ENCODE measurements at places on chromosomes 11 and 22. TPM values are rescaled to one million over a fixed set of nuclear protein-coding genes. Genes with fewer than 3 reads are reported as not detected.
A peak's percentile ranks its signal among the peaks of the same experiment; 100 is the strongest.

The NCAPH2 gene
- 25.0 TPM for total RNA-seq

The ZNF215 gene
- total RNA-seq: 0.25 TPM

DNA sequence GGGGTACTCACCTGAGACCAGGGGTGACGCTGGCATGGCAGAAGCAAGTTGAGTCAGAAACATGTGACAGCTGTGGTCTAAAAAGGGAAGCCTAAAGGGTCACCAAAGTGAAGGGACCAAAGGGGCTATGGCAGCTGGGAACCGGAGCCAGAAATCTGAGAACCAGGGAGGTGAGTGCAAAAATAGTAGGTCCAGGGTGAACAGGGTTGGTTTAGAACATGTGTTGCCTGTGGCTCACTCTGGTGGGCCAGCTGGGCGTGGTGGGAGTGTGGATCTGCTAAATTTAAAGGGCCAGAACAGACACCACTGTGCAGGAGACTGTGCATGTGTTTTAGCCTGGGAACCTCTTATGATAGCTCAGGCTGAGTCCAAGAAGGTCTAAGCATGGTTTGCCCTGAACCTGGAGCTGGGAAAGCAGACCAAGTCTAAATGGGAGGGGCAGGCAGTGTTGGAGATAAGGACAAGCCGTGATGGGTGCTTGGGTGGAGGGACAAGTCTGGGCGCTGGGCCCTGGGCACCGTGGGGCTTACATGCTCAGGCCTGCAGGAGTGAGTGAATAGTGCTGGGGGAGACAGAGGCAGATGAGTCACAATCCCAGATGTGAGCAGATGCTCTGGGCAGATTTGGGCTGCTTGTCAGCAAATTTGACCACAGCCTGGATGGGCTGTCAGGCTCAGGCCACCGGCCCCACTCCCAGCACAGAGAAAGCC, 41.4 kb upstream of the ZBED5 start:
- peaks cover 15% of the 10 kb centered on the region for H3K4me1 ChIP-seq
- H3K36me3 ChIP-seq: no peaks in the 10 kb centered on the region
- H3K27ac ChIP-seq: peak overlapping the region; percentile 89
- H3K27me3 ChIP-seq: no peaks in the 10 kb centered on the region
- peak; percentile 75 for DNase-seq
- H3K4me3 ChIP-seq: no peak overlapping the region

DNA sequence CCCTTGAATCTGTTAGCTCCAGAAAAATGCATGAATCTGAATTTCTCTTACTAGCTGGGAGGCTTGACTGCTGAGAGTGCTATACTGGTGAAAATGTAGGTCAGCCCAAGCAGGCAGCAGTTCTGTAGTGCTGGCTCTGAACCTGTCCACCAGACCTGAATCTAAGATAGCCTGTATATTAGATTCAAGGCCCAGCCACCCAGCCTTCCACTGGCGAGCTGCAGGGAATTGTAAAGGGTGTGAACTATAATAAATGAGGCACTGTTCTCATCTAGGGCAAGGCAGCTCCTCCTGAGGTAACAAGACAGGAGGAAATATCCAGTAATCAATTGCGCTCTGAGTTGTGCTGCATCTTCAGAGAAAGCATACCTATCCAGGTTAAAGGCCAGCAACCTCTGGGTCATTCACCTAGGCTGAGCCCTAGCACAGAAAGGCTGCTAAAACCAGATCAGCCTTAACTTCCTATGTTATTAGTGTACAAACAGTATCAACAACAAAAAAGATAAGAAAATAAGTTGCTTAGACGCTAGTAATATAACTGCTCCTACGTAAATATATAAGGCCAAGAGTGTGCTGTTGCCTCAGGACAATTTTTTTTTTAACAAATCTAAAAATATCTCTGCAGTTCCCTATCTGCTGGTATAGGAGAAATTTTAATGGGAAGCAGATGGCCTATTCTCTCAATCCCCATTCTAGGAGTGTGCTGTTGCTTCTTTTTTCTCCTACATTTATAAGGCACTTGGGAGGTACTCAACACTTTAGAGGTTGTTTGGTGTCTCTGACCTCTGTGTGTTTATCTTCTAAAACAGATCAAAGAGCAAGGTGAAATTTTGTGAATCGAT, 63.0 kb downstream of the RELT start:
- peak overlapping the region; percentile 61 for H3K27ac ChIP-seq
- no peaks in the 10 kb centered on the region for H3K36me3 ChIP-seq
- DNase-seq: no peak
- H3K4me1 ChIP-seq: peaks cover 14% of the 10 kb centered on the region
- H3K27me3 ChIP-seq: no peaks in the 10 kb centered on the region

DNA sequence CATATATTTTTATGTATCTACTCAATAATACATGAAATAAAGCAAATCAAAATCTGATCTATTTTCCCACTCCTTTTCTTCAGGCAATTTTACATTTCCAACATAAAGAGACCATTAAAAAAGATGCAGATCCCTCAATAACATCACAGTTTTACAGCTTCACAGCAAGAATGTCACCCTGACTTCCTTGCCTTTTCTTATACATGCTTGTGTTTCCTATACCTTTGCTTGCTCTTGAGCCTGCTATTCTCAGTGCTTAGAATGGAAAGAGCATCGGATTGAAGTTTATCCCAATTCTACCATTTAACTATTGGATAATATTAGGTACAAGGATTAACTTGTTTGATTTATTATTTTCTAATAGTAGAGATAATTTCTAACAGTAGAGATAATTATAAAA, 176.7 kb downstream of the CNTN5 start:
- H3K36me3 ChIP-seq: no peaks in the 10 kb centered on the region
- H3K4me1 ChIP-seq: no peaks in the 10 kb centered on the region
- DNase-seq: no peak
- no peaks in the 10 kb centered on the region for H3K27me3 ChIP-seq
- H3K27ac ChIP-seq: no peak overlapping the region

DNA sequence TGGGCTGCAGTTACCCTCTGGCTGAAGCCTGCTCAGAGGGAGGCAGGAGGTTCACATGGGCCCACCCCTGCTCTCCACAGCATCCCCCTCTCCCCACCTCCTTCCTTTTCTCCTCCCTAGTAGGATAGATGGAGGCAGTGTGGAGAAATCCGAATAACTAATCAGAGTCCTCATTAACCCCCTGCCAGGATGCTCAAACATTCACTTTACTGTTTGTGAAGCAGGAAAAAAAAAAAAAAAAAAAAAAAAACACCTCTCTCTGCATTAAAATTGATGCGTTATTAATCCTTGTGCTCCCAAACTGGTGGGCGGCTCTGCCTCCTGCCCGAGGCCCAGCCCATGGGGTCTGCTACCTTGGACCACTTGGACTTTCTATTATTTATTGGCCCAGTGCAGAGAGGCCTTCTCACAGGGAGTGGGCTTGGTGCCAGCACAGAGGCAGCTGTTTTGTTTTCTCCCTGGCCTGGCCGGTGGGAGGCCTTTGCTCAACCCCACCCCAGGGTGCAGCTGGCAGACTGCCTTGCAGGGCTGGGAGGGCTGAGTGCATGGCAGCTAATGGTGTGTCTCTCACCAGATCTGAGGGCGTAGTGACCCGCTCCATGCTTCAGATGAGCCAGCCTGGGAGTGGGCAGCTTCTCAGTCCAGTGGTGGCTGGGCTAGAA, 150.7 kb downstream of the PKNOX2 start:
- peak overlapping the region; percentile 41 for H3K27ac ChIP-seq
- H3K27me3 ChIP-seq: no peaks in the 10 kb centered on the region
- peak; percentile 87 for DNase-seq
- H3K4me3 ChIP-seq: no peak overlapping the region
- peaks cover 29% of the 10 kb centered on the region for H3K4me1 ChIP-seq
- no peaks in the 10 kb centered on the region for H3K36me3 ChIP-seq

- H3K36me3 ChIP-seq: no peaks in the 10 kb centered on the region
- no peak overlapping the region for H3K4me3 ChIP-seq
- no peak overlapping the region for H3K27ac ChIP-seq
- H3K27me3 ChIP-seq: no peaks in the 10 kb centered on the region
- DNase-seq: no peak
Observed at GRCh38 chr22:50101870-50102565, 12.2 kb downstream of the MOV10L1 start.

- H3K4me1 ChIP-seq: no peaks in the 10 kb centered on the region
- no peak overlapping the region for H3K27ac ChIP-seq
- H3K4me3 ChIP-seq: no peak overlapping the region
- peaks cover 3% of the 10 kb centered on the region for H3K27me3 ChIP-seq
- no peaks in the 10 kb centered on the region for H3K36me3 ChIP-seq
Observed at GRCh38 chr11:15104166-15104565, 10.6 kb upstream of the INSC start.

Measured in heart left ventricle (tissue), 16 donors.